Stimulated activated CD8-positive, alpha-beta memory T cell treated with anti-CD3 and anti-CD28 coated beads, Interleukin-7, amount 100 ng/mL, for 1 hour (primary cell): ENCODE measurements at places on chromosomes 6 and 20.

DNA sequence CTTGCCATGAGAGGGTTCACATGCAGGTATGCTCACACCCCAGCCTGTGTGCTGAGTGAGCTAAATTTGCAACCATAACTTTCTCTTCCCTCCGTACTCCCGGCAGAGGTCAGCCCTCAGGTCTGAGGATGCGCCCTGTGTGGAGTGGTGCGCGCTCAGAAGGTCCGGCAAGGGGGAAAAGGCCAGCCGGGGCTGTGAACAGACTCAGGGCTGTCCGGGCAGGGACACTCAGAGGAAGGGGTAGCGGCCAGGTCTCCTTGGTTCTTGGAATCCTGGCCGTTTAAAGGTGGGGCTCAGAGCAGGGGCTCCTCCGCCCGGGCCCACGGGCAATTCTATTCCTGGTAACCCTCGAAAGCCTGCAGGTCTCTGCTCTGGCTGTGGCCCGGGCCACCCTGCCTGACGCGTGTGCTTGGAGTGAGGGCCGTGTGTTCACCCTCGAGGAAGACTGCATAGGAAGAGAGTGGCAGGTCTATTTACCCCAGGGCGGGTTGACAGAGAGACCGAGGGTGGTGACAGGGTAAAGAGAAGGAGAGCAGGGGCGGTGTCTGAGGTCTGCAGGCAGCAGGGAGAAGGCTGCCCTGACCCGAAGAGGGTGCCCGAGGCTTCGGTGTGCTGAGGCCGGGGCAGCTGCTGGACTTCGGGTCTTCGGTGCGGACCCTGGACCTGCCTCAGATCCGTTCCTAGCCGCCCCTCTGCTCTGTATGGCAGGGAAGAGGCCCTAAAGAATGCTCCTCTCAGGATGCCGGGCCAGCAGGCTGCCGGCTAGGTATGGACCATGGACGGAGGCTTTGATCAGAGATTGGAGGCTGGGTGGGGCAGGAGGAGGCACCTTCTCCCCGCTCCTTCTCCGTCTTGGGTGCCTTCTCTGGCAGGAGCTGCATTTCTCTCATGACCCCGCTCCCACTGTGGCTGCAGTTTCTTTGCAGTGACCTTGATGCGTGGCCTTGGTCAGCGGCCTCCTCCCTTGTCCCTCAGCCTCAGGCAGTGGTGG is 131.1 kb upstream of the ARMC2 start:
- DNase-seq: no peak

GRCh38 chr20:34337982-34338726 is 24.9 kb upstream of the ITCH start:
- DNase-seq: no peak

DNA sequence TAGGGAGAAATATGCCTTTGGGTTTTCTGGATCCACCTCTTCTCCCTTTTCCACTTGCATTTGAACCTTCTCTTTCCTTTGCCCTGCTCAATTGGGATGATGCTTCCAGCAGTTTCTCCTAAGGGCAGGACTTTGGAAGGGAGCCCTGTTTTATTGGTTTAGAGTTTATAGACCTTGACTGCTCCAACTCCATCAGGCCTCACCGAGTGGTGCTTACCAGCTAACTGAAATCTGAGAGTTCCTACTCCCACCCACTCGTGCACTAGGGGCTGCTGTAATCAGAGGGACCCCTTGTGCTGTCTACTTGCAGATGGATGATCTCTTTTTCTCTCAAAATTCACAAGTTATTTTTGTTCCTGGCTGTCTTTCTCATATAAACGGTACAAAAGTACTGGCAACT is 121.3 kb upstream of the SLC22A16 start:
- DNase-seq: no peak

- DNase-seq: no peak
Observed at GRCh38 chr6:147389463-147389862, 119.0 kb upstream of the SAMD5 start.

- DNase-seq: no peak
Observed at GRCh38 chr6:2840749-2841061, 958 bp downstream of the SERPINB1 start.

- no peak for DNase-seq
Observed at GRCh38 chr20:7656687-7657467, 283.4 kb downstream of the HAO1 start.

GRCh38 chr6:44663860-44664634 is 276.5 kb downstream of the CDC5L start:
- no peak for DNase-seq

DNA sequence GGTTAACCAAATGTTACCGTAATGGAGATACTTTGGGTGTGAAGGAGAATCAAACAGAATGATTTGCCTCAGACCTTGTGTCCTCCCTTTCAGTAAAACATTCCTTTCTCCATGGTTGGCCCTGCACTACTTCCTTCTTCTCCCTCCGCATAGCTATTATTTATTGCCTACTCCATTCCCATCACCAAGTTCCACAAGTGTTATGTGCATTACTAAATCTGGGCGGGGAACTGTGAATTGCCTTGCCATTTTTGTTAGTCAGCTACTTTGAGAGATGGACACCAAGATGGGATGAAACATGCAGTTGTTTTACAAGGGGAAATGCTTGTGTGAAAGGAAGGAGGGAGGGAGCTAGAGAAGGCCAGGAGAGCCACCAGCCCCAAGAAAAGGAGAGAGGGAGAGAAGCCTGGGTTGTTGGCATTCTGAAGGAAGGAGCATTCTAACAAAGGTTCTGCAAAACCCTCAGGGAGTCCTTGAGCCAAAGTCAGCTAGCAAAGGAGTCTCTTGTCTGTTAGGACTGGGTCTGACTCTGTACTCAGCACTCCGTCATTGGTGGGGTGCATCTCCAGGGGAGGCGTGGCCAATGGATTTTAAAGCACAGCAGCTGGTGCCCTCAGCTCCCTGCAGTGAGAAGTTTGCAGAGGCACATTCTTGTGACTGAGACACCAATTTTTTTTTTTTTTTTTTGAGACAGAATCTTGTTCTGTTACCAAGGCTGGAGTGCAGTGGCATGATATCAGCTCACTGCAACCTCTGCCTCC is 83.6 kb upstream of the CHD6 start:
- no peak for DNase-seq

- DNase-seq: no peak
Observed at GRCh38 chr6:169289619-169290339, 36.1 kb upstream of the THBS2 start.

GRCh38 chr20:61803416-61803914 is 262.2 kb downstream of the TAF4 start:
- no peak for DNase-seq
